Muscle of leg (tissue), 16 donors: ENCODE measurements at places on chromosomes 16 and 17.

GRCh38 chr17:82065193-82065637, 389 bp downstream of the DUS1L start:
- H3K27me3 ChIP-seq: no peaks in the 10 kb centered on the region
- peaks cover 41% of the 10 kb centered on the region for H3K36me3 ChIP-seq
- no peak overlapping the region for H3K27ac ChIP-seq
- no peak for DNase-seq

- H3K4me3 ChIP-seq: no peak overlapping the region
- no peaks in the 10 kb centered on the region for H3K36me3 ChIP-seq
Measured at GRCh38 chr17:43976963-43977837, 23.5 kb upstream of the PYY start.

GRCh38 chr16:74447578-74447977, 26.3 kb upstream of the CLEC18B start:
- H3K4me3 ChIP-seq: no peak overlapping the region
- H3K36me3 ChIP-seq: peaks cover 44% of the 10 kb centered on the region
- no peak for DNase-seq
- no peaks in the 10 kb centered on the region for H3K27me3 ChIP-seq
- H3K4me1 ChIP-seq: peaks cover 7% of the 10 kb centered on the region

- H3K4me1 ChIP-seq: no peaks in the 10 kb centered on the region
- no peaks in the 10 kb centered on the region for H3K27me3 ChIP-seq
- DNase-seq: no peak
- H3K27ac ChIP-seq: no peak overlapping the region
Measured at GRCh38 chr16:75750528-75750927, 24.2 kb upstream of the CPHXL start.

DNA sequence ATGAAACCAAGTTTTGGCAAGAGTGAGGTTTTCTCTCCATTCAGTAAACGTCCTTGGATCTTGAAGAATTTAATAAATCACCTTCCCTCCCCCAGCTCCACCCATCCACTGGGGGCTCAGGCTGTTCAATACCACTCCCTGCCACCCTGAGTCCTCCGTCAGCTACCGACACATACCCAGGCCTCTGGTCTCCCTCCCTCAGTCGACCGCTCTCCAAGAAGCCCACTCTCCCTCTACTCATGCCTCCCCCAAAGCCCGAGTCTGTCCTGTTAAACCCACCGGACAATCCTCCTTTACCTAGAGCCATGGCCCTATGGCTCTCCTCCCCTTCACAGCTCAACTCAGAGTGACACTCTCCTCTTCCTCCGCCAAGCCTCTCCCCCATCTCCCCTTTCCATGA, 19.7 kb upstream of the SLC4A1 start:
- peaks cover 2% of the 10 kb centered on the region for H3K27me3 ChIP-seq
- DNase-seq: no peak
- H3K4me1 ChIP-seq: no peaks in the 10 kb centered on the region
- H3K27ac ChIP-seq: no peak overlapping the region
- no peaks in the 10 kb centered on the region for H3K36me3 ChIP-seq

- no peak overlapping the region for H3K27ac ChIP-seq
Measured at GRCh38 chr17:63595132-63595531, 5.6 kb upstream of the TACO1 start.

- no peak overlapping the region for H3K4me3 ChIP-seq
- DNase-seq: no peak
- peaks cover 4% of the 10 kb centered on the region for H3K4me1 ChIP-seq
- no peaks in the 10 kb centered on the region for H3K36me3 ChIP-seq
- H3K27me3 ChIP-seq: peaks cover 67% of the 10 kb centered on the region
- H3K27ac ChIP-seq: no peak overlapping the region
Measured at GRCh38 chr16:12901204-12901596, 198 bp upstream of the SHISA9 start.

- no peaks in the 10 kb centered on the region for H3K36me3 ChIP-seq
- no peaks in the 10 kb centered on the region for H3K27me3 ChIP-seq
- no peak overlapping the region for H3K4me3 ChIP-seq
- peaks cover 10% of the 10 kb centered on the region for H3K4me1 ChIP-seq
- no peak for DNase-seq
- H3K27ac ChIP-seq: no peak overlapping the region
Measured at GRCh38 chr16:28081391-28081968, 18.0 kb upstream of the GSG1L start.

GRCh38 chr16:4859190-4859899, 12.1 kb downstream of the UBN1 start:
- DNase-seq: no peak
- H3K4me3 ChIP-seq: no peak overlapping the region
- no peaks in the 10 kb centered on the region for H3K4me1 ChIP-seq
- H3K27ac ChIP-seq: no peak overlapping the region
- H3K36me3 ChIP-seq: peaks cover 66% of the 10 kb centered on the region
- H3K27me3 ChIP-seq: no peaks in the 10 kb centered on the region

DNA sequence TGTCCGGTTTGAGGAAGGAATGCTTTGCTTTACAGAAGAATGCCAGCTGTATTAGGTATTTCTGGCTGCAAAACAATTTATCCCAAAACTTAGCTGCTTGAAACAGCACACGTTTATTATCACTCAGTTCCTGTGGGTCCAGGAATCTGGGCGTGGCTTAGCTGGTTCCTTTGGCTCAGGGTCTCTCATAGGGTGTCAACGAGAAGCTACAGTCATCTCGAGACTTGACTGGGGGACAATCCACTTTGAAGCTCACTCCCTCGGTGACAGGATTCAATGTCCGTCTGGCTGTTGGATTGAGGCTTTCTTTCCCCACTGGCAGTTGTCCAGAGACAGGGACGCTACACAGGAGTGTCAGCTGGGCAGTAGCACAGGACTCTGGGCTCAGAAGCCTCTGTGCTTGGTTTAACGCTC, 9.6 kb upstream of the RHBDF2 start:
- H3K27ac ChIP-seq: no peak overlapping the region
- H3K4me1 ChIP-seq: peaks cover 27% of the 10 kb centered on the region
- H3K4me3 ChIP-seq: no peak overlapping the region
- no peak for DNase-seq
- H3K27me3 ChIP-seq: peaks cover 8% of the 10 kb centered on the region

- no peaks in the 10 kb centered on the region for H3K27me3 ChIP-seq
- peaks cover 28% of the 10 kb centered on the region for H3K4me1 ChIP-seq
- DNase-seq: no peak
- H3K27ac ChIP-seq: peak overlapping the region; percentile 59
Measured at GRCh38 chr17:3660311-3660891, 8.0 kb downstream of the TAX1BP3 start.

- peaks cover 18% of the 10 kb centered on the region for H3K4me1 ChIP-seq
- peaks cover 2% of the 10 kb centered on the region for H3K27me3 ChIP-seq
- no peaks in the 10 kb centered on the region for H3K36me3 ChIP-seq
Measured at GRCh38 chr17:46009681-46010596, 10.9 kb downstream of the STH start.

DNA sequence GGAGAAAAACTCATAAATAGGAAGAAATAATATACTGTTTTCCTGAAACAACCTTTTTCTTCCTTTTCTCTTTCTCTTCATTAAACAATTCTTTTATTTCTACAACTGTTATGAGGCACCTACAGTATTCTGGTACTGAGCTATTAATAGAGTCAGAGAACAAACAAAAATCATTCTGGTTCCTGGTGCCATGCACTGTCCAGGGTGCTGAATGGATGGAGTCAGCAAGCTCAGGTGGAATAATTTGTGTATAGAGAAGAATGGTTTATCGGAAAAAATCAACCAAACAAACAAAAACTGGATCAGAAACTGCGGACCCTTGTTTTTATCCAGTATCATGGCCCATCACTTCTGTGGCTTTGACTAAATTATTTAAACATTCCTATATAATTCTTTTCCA, 430.3 kb upstream of the GOT2 start:
- DNase-seq: peak; percentile 43
- no peak overlapping the region for H3K27ac ChIP-seq
- H3K36me3 ChIP-seq: no peaks in the 10 kb centered on the region

GRCh38 chr16:57233944-57234706, 10.9 kb upstream of the ARL2BP start:
- H3K4me3 ChIP-seq: no peak overlapping the region
- DNase-seq: no peak
- no peak overlapping the region for H3K27ac ChIP-seq
- no peaks in the 10 kb centered on the region for H3K27me3 ChIP-seq

GRCh38 chr17:76695059-76695831, 15.5 kb downstream of the MXRA7 start:
- H3K27me3 ChIP-seq: no peaks in the 10 kb centered on the region
- no peak for DNase-seq
- H3K4me3 ChIP-seq: no peak overlapping the region
- peaks cover 5% of the 10 kb centered on the region for H3K36me3 ChIP-seq
- H3K4me1 ChIP-seq: peaks cover 42% of the 10 kb centered on the region
- H3K27ac ChIP-seq: no peak overlapping the region

DNA sequence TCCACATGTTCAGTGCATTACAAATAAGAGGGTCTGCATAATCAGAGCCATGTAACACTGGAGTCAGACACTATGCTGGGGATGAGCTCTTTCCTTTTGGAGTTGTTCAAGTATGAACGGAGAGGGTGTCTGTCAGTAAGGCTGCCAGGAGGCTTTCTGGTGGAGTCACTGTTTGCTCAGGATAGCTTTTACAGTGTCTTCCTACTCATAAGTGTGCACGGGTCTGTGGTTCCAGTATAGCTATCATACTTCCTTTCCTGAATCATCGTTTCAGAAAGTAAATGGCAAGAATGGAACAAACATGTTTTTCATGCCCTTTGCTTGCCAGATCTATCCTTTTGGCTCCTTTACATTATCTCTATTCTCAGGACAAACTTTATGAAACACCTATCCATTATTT, 152.7 kb upstream of the CDH11 start:
- H3K36me3 ChIP-seq: no peaks in the 10 kb centered on the region
- H3K27ac ChIP-seq: no peak overlapping the region
- no peaks in the 10 kb centered on the region for H3K4me1 ChIP-seq
- H3K4me3 ChIP-seq: no peak overlapping the region

- peak overlapping the region; percentile 99 for H3K27ac ChIP-seq
- peaks cover 23% of the 10 kb centered on the region for H3K4me1 ChIP-seq
- DNase-seq: peak; percentile 54
- H3K4me3 ChIP-seq: peak overlapping the region; percentile 96
- peaks cover 7% of the 10 kb centered on the region for H3K36me3 ChIP-seq
- no peaks in the 10 kb centered on the region for H3K27me3 ChIP-seq
Measured at GRCh38 chr17:75856062-75856756, 1.1 kb upstream of the WBP2 start.

GRCh38 chr16:4309102-4309832, 6.6 kb upstream of the GLIS2 start:
- no peak overlapping the region for H3K4me3 ChIP-seq
- peaks cover 8% of the 10 kb centered on the region for H3K27me3 ChIP-seq
- peaks cover 26% of the 10 kb centered on the region for H3K4me1 ChIP-seq
- no peak for DNase-seq
- H3K27ac ChIP-seq: no peak overlapping the region
- no peaks in the 10 kb centered on the region for H3K36me3 ChIP-seq

DNA sequence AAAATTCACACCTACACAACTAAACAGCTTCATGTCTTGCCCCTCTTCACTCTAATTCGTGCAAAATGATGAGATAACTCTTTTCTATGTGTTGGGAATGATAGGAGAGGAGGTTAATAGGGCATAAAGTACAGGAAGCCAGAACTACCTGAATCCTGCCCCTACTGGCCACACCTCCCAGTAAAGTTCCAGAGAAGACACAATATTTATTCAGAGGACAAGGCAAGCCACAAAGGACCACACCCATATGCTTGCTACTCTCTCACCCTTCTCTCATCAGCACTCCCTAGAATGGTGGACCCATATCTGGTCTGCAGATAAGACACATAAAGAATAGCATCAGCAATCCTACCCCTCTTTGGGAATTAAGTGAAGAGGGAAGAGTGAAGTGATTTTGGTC, 74.6 kb downstream of the ZNF18 start:
- H3K4me3 ChIP-seq: no peak overlapping the region
- no peak overlapping the region for H3K27ac ChIP-seq
- DNase-seq: no peak
- H3K4me1 ChIP-seq: peaks cover 4% of the 10 kb centered on the region

- H3K27ac ChIP-seq: peak overlapping the region; percentile 29
- no peaks in the 10 kb centered on the region for H3K36me3 ChIP-seq
- H3K4me1 ChIP-seq: peaks cover 21% of the 10 kb centered on the region
- peaks cover 3% of the 10 kb centered on the region for H3K27me3 ChIP-seq
- peak; percentile 76 for DNase-seq
Measured at GRCh38 chr17:31740611-31741082, 118.4 kb downstream of the COPRS start.

DNA sequence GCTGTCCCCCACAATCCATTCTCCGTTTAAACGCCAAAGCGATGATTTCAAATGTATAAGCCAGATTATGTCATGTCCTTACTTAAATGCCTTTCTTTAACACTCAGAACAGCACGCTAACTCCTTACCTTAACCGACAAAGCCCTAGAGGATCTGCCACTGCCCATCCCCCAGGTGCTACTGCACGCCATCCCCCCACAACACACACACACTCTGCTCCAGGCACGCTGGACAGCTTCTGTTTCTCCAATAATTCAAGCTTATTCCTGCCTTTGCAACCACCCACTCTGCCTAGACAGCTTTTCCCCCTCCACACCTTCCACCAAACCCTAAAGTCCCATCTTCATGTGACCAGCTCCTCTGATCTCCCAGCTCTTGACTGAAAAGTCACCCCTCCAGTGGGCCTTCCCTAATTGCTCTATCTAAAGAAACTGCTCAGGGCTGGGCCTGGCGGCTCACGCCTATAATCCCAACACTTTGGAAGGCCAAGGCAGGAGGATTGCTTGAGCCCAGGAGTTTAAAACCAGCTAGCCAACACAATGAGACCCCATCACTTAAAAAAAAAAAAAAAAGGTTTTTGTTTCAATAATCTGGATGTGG, 38.9 kb upstream of the RPL38 start:
- H3K4me1 ChIP-seq: peaks cover 9% of the 10 kb centered on the region
- H3K27me3 ChIP-seq: peaks cover 8% of the 10 kb centered on the region
- H3K27ac ChIP-seq: no peak overlapping the region
- H3K4me3 ChIP-seq: no peak overlapping the region
- DNase-seq: no peak

GRCh38 chr17:78137392-78138203, 7.0 kb downstream of the TMC8 start:
- H3K27me3 ChIP-seq: peaks cover 14% of the 10 kb centered on the region
- H3K4me3 ChIP-seq: no peak overlapping the region
- H3K27ac ChIP-seq: no peak overlapping the region
- peaks cover 34% of the 10 kb centered on the region for H3K4me1 ChIP-seq
- no peaks in the 10 kb centered on the region for H3K36me3 ChIP-seq

GRCh38 chr17:43907425-43907981, at the start of gene MPP2:
TSS of gene MPP2 (minus strand) at chr17:43907536. CDS start at chr17:43904460, 3,076 bp downstream.
- H3K4me3 ChIP-seq: peak within 1 kb of the TSS; percentile 82
- peaks cover 35% of the 10 kb centered on the region for H3K4me1 ChIP-seq
- no peaks in the 10 kb centered on the region for H3K36me3 ChIP-seq
- DNase-seq: peak; percentile 95
